ENCODE measurements at places on chromosomes 6 and 20.

DNA sequence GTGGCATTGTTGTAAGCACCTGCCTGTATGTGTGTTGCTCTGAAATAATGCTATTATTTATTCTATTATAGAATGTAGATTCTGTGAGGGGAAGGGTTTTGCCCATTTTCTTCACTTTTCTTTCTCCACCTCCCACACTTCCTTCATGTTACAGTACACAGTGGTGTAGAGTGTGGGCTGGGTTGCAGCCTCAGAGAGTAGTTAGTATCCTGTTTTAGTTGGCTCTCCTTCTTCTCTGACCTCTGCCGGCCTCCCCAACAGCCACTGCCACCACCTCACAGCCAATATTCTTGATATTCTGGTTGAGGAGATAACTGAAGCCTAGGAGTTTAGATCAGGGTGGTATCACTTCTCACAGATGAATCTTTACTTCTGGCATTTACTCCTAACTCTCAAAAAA, 143.4 kb downstream of the BCKDHB start:
- DNase-seq, result no peak

DNA sequence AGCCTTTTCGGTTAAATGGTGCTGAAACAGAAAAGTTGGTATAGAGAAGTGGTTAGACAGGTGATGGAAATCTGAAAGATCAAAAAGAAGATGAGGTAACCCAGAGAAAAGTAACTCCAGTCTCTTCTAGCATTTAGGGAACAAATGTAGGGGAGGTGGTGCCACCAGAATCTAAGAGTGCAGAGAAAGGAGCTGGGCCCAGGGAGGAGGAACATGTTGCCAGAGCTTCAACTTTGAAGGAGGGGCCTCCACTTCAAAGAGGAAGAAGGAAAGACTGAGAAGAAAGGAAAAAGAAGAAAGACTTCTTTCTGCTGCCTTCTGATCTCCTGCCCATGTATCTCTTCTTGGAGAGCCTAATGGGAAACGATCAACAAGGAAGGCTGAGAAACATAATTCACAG, 23.5 kb upstream of the ATRN start:
- no peak for DNase-seq

DNA sequence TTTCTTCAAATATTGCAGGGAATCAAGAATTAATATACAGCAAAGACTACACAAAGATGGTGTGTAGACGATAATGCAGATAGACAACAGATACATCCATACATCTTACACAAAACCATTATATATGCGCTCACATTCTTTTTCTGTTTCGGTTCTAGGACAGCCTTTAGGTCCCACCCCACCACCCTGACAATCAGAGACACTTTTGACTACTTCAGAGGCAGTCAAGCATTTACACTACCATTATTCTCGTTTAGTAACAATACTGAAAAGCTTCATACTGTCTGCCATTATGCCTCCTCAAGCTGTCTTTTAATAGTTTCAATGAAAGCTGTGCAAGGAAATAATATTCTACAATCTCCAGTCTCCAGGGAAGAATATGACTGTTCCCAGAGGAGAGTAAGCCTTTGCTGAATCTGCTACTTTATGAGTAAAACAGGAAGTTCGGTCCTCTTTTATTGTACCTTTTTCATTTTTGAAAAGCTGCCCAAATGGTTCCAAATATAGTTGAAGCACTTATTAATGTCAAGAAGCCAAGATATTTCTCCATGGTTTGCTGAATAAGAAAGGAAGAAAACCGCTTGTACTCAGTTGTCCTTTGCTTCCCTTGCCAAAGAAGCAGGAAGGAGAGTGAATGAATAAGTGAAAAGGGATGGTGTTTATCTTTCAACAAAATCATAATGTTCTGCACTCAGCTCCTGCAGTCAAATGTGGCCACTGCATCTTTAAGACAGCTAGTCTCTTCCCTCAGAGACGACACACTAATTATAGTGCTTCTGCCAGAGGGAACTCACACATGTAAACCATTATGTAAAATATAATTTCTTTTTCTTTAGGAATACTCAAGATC, 468.3 kb downstream of the CDC5L start:
- no peak for DNase-seq

DNA sequence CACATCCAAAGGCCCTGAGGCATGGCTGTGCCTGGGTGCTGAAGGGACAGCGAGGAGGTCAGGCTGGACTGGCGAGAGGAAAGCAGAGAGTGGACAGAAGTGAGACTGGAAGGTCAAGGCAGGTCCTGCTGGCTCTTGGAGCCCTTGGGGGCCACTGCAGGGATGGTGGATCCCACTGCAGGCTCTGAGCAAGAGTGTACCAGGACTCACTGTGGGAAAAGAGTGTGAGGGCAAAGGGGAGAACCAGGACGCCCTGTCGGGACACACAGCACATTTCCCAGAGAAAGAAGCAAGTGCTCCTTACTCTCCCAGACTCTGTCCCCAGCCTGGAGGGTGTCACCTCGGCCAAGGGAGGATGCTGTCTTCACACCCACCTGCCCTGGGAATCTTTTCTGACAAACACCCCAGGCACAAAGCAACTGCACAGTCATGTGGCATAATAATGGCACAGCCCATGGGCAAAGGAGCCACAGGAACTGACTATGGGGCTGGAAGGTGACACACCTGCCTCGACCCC, 172.3 kb upstream of the CST7 start:
- no peak for DNase-seq

DNA sequence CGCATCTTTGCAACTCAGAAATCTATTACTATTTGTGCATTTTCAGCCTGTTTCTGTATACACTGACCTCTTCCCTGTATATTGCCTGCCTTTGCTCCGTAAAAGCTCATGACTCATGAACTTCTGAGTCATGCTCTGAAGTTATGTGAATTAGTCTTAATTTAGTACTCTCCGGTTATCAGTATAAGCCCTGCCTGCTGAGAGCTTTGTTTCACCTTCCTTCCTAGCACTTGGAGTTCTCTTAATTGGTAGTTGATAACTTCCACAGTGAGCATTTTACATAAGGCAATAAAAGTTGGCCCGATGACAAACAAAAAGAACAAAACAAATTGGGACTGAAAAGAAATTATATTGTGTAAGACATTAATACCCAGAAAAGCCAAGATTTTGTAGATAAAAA, 231.4 kb downstream of the GJA1 start:
- no peak for DNase-seq
